Activated naive CD8-positive, alpha-beta T cell treated with anti-CD3 and anti-CD28 coated beads, Interleukin-2, amount 10 ng/mL, durations not matched to agents 7 days and 5 days (primary cell): ENCODE measurements at places on chromosomes 11 and 22. TPM values are rescaled to one million over a fixed set of nuclear protein-coding genes. Genes with fewer than 3 reads are reported as not detected.

GRCh38 chr22:50469377-50470305 is 5.2 kb downstream of the SBF1 start:
- DNase-seq: peak; percentile 91

- DNase-seq: no peak
Measured at GRCh38 chr22:29139965-29140782, 65.5 kb upstream of the EMID1 start.

CHST1 gene
- not detected for total RNA-seq

- no peak for DNase-seq
Measured at GRCh38 chr11:103910721-103911120, 125.7 kb upstream of the DDI1 start.

DNA sequence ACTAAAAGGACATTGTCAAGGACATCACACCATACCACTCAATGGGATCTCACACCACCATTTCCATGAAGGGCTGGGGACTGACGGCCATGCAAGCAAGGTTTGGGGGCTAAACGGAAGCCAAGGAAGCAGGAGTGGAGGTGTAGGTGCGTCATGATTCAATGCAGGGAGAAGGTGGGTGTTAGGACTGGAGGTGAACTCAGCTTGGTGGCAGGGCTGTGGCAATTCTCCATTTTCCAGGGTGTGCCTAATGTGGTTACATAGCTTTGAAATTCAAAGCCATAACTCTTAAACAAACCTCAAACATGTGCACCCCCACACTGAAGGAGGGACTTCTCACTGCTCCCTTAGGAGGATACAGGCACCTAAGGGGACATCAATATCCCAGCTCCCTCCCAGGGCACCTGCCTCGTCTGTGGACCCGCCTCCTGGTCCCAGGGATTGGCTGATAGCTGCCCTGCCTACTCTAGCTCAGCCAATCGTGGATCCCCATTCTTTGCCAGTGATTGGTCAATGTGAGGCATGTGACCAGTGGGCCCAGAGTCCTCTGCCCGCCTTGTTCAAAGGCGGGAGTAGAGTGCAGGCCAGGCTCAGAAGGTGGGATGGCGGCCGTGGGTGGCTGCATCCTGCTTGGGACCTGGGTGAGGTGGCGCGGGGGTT is 64.6 kb downstream of the CTTN start:
- no peak for DNase-seq

- DNase-seq: no peak
Measured at GRCh38 chr11:108915666-108916065, 250.8 kb downstream of the DDX10 start.

GRCh38 chr11:96647621-96648020 is 257.8 kb downstream of the JRKL start:
- DNase-seq: no peak

GRCh38 chr22:33324228-33324627 is 266.0 kb upstream of the SYN3 start:
- DNase-seq: no peak

GRCh38 chr22:45576273-45576625 is 73.6 kb downstream of the FBLN1 start:
- DNase-seq: no peak

DNA sequence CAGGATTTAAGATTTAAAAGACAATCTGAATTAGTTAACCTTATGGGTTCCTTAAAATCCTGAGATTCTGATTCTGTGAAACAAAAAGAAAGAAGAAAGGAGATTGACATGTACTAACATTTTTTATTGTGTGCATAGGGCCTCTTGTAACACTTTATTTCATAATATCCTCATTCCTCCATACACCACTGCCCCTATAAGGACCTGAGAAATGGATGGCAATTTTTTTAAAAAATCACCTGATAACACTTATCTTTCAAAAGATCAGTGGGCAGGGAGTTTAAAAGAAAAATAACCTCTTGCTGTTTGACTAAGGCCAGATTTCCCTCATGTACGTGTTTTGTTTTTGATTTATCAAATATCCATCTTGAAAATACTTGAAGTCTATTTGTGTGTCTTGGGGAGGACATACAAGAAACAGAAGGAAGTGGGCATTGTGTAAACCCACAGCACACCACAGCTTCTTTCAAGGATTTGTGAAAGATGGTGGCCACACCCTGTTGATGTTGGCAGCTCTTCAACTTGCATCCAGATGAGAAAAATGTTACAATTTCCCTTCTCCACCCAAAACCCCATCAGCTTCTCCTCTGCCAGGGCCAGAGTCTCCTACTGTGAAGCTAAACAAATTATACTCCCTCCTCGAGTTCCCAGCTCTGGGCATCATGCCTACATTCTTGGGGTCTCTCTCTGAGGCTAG is 35.0 kb upstream of the MPEG1 start:
- no peak for DNase-seq

- no peak for DNase-seq
Measured at GRCh38 chr22:44534335-44534734, 36.3 kb upstream of the RTL6 start.

DNA sequence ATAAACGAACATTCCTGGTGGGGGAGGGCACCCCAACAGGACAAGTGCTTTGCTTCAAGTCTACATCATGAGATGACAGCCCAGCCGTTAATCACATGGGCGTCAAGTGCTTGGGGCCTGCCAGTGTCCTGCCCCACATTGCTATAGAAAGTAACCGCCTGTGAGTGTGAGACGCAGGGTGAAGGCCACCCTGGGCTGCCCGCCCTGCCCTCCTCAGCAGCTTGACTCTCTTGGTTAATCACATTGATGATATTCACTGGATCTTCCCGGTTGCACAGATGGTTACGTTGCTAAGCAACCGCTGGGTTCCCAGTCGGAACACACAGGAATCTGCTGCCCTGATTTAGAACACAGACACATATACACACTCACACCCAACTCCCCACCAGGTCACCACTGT is 79.3 kb downstream of the CTTN start:
- no peak for DNase-seq

DEUP1 gene
- total RNA-seq: not detected

DNA sequence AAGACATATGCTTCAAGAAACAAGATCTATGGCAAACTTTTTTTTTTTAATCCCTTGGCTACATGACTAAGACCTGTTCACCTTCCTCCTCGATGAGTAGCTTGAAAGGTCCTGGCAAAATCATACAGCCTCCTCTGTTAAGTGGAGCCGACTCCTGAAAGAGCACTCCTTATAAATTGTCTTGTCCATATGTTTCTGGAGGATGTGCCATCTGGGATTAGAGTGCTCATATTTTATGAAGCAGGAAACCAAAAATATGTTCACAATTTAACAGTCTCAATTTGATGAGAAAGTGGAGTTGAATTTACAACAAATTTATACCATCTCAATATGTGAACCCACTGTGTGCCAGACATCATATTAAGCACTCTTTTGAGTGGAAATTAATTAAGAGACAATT is 912.1 kb upstream of the FAT3 start:
- DNase-seq: no peak

OR52I2 gene
- total RNA-seq: not detected
